ENCODE measurements at places on chromosomes 2 and 18.

GRCh38 chr2:166154685-166155338 is 27.0 kb upstream of the SCN1A start:
- DNase-seq, result no peak

DNA sequence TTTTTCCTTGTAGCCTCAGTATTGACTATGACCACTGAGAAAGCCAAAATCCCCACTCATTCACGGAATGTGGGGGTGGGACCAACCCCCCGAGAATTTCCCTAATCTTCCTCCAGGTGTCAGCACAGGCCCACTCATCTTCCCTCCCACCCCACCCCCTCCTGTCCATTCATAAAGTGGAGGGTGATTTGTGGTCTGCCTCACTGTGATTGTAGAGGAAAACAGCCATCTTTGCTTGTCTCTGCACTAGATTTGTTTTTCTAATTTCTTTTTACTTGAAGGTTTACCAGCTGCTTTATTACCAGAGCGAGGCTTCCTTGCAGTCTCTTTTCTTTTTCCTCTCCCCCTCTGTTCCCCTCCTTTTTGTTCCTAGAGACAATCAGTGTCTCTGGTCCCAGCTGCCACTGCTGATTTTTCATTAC is 171.8 kb downstream of the ICOS start:
- peak; percentile 9 for DNase-seq

- no peak for DNase-seq
Measured at GRCh38 chr2:195442458-195443175, 214.4 kb upstream of the SLC39A10 start.

DNA sequence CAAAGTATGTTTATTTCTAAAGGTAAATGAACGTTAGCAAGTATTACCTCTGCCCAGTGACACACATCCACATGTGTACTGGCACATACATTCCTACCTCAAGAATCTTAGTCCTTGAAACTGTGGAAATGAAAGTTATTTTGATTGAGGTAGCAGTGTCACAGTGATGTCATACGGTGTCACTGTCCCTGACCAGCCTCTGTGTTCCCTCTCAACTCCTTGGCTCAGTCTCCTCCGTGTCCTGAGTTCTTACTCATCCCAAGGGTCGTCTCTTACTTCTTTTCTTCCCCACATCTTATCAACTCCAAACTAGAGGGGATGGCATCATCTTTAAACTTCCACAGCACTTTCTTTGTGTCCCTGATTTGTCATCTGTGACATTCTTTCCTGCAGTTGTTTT is 3.3 kb downstream of the NCK2 start:
- DNase-seq, result no peak

DNA sequence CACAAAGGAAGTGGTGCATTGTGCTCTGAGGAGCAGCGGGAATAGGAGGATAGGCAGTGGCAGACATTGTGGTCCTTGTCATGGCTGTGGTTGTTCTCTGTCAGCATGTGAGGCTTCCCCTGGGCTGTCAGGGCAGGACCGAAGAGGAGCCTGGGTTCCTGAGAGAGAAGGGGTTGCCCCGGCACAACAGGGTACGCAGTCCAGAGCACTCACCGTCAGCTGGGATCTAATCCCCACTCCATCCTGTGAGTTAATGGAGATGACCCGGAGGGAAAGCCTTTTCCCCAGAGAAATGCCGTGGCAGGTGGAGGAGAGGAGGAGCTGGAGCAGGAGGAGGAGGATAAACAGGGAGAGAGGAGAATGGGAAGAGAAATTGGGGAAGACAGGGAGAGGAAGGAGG is 396.7 kb upstream of the HS6ST1 start:
- DNase-seq, result no peak

- DNase-seq, result no peak
Measured at GRCh38 chr2:94995553-94996304, 29.8 kb upstream of the MAL start.
